ENCODE measurements at places on chromosomes 6 and 20.
A peak's percentile ranks its signal among the peaks of the same experiment; 100 is the strongest.

- DNase-seq: no peak
Observed at GRCh38 chr6:84667252-84668213, 96.9 kb downstream of the TBX18 start.

GRCh38 chr20:19690462-19690861 lies 67.6 kb upstream of the RIN2 start:
- DNase-seq: peak; percentile 37

GRCh38 chr20:53865901-53866793 lies 204.2 kb downstream of the BCAS1 start:
- DNase-seq: peak; percentile 82

- no peak for DNase-seq
Observed at GRCh38 chr6:142172758-142173157, 25.7 kb downstream of the VTA1 start.

- no peak for DNase-seq
Observed at GRCh38 chr20:19094959-19095541, 117.4 kb upstream of the SLC24A3 start.

- no peak for DNase-seq
Observed at GRCh38 chr6:3811191-3811590, 38.0 kb upstream of the FAM50B start.

DNA sequence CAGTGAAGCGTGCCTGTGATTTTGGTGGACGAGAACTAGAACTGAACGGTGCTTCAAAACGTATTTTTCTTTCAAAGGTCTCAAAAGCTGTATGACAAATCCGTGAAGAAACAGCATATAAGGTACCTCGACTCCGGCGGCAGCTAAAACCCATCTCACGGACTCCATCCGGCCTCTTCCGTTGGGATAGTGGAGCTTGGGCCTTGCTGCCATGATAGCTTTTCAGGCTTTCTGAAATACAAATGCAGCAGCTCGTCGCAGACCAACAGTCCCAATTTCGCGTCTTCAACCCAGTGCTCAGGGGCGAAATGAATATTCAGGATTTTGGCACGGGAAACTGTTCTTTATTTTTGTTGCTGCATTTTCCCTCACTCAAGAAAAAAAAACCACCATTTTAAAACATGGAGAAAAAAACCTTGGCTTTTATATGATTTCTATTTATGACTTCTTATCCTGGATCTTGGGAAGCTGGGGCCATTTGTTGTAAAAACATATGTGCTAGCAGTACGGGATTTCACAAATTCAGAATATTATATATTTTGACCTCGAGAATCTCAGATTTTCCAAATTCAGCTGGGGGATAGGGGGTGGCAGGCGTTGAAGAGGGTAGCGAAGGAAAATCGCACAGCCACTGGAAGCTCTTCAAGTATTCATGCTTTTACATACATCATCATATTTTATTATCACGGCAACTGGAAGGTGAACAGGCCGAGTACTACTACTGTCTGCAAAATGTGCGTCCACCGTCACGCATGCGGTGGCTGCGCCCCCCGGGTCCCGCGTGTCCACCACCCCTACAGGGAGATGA lies 849 bp downstream of the GSTA4 start:
- peak; percentile 48 for DNase-seq

- no peak for DNase-seq
Observed at GRCh38 chr6:24391208-24391607, 11.5 kb upstream of the MRS2 start.

DNA sequence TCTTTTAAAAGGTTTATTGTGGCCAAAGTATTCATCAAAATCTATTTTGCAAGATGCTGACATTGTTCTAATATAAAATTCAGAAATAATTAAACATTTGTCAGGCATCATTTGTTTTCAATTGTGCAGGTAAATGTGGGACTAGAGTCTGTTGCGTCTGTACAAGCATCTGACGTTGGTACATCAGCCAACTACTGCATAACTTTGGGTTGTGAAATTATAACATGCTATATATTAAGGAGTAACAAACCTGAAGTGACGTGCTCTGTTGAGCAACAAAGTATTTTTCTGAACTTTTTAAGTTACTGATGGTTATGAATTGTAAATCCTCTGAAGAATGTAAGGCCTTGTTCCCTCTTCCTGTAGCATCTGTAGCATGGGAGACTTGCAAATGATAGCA lies 66.0 kb downstream of the RNF182 start:
- DNase-seq: no peak

GRCh38 chr6:14819001-14819400 lies 426.9 kb upstream of the JARID2 start:
- DNase-seq: no peak

GRCh38 chr6:56595490-56596122 lies 47.1 kb downstream of the DST start:
- DNase-seq: peak; percentile 62

DNA sequence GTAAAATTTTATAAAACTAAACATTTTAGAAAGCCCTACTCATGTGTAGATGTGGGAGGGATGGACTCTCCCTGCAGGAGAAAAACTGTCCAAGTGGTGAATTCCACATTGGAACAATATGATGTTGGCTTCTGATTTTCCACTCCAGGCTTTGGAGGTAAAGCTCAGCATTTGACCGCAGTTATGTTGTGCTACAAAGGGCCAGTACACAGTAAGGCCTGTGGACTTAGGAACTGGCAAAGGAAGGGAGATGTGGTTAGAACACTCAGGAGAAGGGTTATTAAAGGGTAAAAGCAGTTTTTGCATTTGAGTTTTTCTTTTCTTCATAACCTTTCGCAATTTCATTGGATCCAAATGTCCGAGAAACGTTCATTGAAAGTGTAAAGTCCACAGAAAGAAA lies 150.3 kb upstream of the SASH1 start:
- peak; percentile 81 for DNase-seq

All from cardiac fibroblast (primary cell).